Stimulated activated CD8-positive, alpha-beta memory T cell treated with anti-CD3 and anti-CD28 coated beads, Interleukin-15, amount 100 ng/mL, for 4 hours (primary cell): ENCODE measurements at places on chromosomes 12 and 14.

- no peak for DNase-seq
Measured at GRCh38 chr12:50655374-50655921, 108.5 kb upstream of the ATF1 start.

- DNase-seq: no peak
Measured at GRCh38 chr12:13008741-13009380, 8.8 kb upstream of the HEBP1 start.

- DNase-seq: no peak
Measured at GRCh38 chr12:57479043-57479375, 657 bp downstream of the ARHGAP9 start.

DNA sequence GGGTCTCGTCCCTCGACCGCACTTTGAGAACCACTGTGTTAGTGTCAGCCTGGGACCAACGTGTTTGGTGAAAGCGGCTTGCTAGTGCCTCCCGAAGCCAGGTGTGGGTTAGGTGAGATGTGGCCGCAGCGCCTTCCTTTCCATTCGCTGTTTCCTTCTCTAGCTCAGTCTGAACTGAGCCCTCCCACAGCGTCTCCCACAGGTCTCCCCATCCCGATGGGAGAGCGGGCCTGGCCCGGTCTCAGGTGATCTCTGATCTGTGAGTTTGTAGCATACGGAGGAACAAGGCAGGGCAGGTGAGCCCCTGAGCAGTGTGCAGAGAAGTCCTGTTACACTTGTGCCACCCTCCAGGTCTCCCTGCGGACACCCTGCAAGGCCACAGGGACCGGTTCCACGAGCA lies 19.3 kb downstream of the HIP1R start:
- no peak for DNase-seq

DNA sequence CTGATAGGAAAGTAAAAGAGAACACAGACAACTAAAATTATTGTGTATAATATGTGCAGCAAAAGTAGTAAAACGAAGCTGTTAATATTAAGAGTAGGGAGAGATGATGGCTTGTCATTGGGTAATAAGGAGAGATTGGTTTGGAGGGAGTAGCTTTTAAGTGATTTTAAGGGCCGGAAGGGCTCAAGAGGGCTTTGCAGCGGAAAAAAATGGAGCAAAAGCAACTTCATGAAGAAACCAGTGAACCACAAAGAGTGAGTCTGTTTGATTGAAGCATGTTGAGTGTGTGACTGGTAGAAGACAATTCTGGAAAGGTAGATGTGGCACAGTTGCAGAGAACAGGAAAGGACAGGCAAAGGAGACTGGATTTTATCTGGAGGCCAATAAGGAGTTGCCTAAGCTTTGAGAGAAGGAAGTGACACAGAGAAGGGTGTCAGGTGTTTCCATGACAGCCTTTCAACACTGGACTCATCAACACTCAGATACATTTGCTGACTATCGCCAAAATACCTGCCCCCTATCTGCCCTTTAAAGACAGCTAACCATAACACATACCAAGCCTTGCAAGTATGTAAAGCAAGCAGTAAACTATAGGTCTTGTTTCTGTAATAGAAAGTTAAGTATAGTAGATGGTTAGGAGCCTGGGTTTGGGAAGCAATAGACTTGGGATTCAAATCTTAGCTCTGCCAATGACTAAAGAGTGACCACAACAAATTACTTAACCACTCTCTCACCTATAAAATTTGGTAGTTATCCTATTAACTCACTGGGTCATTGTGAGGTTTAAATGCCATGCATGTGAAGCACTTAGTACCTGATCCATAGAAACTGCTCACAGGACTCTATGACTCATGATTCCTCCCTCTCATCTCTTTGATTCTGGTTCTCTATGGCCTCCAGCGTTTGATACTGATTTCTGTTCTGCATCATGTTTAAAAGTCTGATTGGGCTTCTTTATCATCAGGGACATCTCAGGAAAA lies 117.3 kb upstream of the LMNTD1 start:
- no peak for DNase-seq

- DNase-seq: no peak
Measured at GRCh38 chr12:26017484-26018211, 59.2 kb downstream of the RASSF8 start.

DNA sequence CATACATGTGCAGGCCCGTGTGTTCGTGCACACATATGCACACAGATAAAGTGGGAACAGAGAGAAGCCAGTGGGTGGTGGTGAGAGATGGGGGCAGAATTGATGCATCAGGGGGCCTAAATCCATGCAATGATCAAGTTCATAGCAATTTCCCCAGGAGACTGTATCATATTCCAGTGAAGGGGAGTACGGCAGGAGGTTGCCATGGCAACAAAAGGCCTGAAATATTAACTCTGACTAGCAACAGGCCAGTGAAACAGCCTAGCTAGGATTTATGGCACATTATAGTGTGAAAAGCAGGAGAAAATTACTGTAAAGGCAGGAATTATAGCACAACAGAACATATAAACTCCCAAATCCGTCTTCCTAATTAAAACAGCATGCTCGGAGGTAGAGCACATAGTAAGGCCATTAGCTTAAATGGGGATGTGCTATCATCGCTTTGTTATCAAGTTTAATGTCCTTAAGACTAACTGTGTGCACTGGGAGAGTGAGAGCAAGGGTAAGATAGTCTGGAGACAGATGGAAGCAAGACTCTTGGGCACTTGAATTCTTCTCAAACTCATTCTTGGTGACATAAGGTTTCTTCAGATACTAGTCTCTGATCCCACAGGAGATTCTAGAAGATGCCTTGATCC lies 806.3 kb downstream of the DIO2 start:
- DNase-seq: no peak

DNA sequence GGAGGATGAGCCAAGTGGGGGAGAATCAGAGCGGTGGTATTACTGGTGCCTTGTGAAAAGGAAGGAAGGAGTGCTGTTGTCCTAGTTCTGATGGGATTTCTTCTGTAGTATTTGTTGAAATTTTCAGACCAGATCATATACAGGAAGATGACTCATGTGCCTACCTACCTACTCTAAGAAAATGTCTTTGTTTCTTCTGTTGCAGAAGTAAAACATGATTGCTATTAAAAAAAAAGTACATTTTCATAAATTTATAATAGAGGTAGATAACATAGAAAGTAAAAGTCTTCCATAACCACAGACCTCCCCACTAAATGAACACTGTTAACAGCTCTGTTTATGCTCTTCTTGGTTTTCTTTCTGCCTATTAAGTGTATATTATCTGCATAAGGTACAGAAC lies 26.9 kb downstream of the SAMD4A start:
- DNase-seq: no peak

DNA sequence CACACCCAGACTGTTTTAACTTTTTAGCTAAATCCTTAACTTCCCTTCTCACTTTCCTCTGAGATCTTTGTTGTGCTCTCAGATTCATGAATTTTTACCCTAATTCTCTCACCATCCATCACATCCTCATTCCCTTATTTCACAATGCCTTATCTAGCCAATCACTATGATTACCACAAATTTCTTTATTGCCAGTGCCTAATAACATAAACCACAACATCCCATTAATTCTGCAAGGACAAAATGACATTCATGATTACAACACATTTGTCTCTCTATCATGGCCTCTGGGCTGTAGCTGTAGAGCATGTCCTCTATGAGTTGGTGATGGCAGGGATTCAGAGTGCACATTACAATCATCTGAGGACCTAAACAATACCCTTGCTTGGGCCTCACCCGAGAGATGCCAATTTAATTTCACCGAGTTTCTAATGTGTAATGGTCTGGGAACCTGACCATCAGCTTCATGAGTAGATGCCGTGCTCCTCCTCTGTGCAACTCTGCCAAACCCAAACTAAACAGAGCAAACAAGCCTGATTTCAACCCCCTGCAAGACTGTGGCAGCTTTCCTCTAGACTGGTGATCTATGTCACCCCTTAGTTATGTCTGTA lies 99.3 kb downstream of the SPTSSA start:
- no peak for DNase-seq

DNA sequence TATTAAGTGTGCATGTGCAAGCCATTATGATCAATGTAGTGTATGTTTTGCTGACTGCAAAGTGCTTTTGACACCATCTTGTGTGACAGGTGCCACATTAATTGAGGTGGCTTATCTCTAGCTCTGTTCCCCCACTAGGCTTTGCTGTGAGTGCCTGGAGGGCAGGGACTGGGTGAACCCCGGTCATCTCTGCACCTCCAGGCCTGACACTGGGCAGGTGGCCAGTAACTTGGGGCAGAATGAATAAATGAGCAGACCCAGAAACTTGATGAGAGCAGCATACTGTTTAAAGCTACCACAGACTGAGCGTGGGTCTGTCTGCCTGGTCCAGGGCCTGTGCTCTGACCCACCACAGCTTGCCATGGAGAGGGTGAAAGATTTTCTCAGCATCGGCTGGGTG lies 151.6 kb downstream of the CALM1 start:
- DNase-seq: no peak

DNA sequence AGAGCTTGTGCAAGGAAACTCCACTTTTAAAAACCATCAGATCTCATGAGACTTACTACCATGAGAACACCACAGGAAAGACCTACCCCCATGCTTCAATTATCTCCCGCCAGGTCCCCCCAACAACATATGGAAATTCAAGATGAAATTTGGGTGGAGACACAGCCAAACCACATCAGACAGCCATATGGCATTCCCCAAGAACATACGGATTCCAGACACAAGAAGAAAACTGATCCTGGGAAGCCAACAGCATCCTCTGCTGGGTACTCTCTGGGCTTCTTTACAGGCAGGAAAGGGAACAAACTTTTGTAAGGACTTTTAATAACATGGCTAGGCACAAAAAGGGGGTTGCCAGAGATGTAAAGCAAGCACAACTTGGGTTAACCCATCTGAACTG lies 127.2 kb downstream of the TMEM132C start:
- DNase-seq: no peak

GRCh38 chr14:101102875-101103274 lies 199.4 kb upstream of the RTL1 start:
- DNase-seq: no peak

- DNase-seq: no peak
Measured at GRCh38 chr14:102570334-102570995, 22.0 kb upstream of the RCOR1 start.

DNA sequence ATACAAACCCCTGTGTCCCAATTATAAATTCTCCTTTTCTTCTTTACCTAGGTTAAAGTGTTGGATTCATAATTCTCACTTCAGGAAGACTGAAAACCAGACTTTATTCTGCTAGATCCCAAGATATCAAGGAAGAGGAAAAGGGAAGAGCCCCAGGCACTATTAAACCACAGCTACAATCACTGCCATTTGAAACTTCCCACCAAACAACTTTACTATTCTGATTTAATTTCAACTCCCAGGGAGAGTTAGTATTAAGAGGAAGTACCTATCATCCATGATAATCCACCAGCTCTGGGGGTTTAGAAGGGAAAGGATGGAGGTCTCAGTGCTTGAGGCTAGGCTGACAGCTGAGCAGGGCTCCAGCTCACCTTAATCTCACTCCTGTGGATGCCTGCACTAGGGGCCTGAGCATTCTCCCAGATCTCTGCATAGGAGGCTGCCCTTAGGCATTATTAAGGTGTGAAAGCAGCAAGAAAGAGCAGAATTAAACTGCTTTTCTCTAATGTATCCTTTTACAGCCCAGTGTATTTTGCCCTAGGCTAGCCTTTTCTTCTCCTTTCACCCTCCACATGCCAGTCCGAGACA lies 52.9 kb downstream of the MYF5 start:
- no peak for DNase-seq

GRCh38 chr14:37622231-37622923 lies 26.9 kb downstream of the TTC6 start:
- no peak for DNase-seq

DNA sequence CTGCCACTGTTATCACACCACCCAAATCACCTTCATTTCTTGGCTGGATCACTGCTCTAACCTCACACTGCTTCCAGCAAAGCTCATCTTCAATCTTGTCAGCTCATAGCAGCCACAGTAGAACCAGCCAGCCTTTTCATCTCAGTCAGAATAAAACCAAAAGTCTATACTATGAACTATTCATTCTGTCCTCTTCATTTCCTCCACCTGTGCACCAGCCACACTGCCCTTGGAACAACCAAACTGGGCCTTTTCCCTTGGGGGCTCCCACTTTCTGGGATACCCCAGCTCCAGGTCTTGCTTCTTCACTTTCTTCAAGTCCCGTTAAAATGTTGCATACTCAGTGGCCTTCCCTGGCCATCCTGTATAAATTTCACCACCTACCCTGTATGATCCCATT lies 234.4 kb upstream of the DAAM1 start:
- DNase-seq: no peak

GRCh38 chr12:57491393-57492280 lies 3.8 kb downstream of the MARS1 start:
- DNase-seq: no peak

DNA sequence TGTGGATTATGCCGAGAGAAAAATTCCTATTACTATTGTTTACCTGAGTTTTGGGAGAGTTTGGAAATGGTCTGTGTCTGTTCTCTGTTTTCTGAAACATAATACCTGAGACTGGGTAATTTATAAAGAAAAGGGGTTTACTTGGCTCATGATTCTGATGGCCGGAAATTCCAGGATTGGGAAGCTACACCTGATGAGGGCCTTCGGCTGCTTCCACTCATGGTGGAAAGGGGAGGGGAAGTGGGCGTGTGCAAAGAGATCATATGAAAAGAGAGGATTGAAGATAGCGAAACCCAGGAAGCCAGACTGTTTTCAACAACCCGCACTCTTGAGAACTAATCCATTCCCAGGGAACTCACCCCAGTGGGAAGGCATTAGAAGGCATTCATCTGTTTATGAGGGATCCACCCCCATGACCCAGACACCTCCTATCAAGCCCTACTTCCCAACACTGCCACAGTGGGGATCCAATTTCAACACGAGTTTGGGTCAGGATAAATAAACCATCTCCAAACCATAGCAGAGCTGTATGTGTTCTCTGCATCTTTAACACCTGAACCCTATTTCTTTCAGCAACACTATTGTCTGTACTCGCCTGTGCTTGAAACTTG lies 51.1 kb downstream of the APAF1 start:
- DNase-seq: no peak

- DNase-seq: no peak
Measured at GRCh38 chr12:77725611-77726010, 105.1 kb upstream of the NAV3 start.

DNA sequence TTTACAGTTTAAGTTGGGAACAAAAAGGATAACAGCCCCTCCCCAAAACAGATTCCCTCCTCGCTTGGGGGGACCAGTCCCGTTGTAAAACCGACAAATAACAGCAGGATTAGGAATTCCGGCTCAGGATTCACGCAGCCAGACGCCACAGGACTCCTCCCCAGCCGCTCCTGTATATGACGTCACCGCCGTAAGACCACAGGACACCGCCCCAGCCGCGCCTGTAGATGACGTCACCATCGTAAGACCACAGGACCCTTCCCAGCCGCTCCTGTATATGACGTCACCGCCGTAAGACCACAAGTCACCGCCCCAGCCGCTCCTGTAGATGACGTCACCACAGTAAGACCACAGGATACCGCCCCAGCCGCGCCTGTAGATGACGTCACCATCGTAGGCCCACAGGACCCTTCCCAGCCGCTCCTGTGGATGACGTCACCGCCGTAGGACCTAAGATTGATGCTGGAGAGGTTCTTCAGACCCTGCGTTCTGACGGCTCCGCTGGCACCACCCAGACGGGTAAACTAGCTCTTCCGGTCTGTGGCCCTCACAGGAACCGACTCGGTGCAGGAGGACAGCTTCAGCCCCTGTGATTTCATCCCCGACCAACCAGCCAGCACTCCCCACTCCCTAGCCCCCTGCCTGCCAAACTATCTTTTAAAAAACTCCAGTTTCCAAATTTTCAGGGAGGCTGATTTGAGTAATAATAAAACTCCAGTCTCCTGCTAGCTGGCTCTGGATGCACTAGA lies 43.9 kb upstream of the FBRSL1 start:
- peak; percentile 31 for DNase-seq
